Umbilical cord (tissue), 2 donors: ENCODE measurements at places on chromosomes 3 and 15.
A peak's percentile ranks its signal among the peaks of the same experiment; 100 is the strongest.

GRCh38 chr15:73570355-73571032, 62.7 kb downstream of the NPTN start:
- no peak for DNase-seq

DNA sequence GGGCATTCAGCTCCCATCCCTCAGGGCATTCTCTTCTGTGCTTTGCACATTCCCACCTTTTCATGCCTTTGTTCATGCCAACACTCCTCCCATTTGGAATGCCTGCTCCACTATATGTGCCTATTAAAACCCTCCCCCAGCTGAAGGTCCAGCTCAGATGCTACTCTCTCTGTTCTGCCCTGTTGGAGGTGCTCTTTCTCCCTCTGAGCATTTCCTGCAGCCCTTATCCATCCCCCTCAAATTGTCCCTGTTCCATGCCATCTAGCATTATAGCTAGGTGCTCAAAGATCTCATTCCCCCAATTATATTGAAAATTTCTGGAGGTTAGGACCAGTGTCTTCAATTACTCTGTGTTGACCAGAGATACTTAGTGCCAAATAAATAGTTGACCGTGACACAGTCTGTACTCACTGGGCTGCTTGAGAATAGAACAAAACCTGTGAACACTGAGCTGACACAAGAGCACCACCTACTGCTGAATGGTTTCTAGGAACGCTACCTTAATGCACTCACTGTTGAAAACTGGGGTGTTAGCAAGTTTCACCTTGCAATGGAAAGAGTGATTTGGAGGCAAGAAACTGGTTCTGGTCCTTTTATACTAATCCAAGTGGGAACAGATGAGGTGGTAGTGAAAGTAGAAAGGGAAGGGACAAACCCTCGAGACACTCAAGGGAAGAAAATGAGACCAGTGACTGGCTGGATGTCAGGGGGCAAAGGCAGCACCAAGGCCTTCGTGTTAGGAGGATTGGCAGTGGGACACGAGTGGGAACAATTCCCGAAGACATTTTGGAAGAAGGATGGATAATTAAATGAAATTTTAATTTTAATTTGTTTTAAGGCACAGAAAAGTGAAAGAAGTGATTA, 289.8 kb upstream of the ROPN1 start:
- DNase-seq: peak; percentile 54

DNA sequence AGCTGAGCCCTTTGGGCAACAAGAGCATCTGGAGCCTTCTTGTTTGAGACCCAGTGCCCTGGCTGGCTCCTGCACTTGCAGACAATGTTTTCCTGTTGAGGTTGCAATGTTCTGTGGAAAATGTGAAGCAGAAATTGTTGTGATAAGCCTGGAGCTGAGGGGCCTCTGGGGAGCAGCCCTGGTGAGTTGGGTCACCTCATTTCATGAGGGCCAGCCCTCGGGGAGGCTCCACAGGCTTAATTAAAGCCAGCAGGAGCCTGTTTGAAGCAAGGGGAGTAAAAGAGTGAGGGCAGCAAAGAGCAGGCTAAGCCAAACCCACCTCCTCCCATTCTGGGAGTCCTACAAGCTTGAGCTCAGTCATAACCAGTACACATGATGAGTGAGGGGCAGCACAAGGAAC, 154.3 kb downstream of the ALDH1A2 start:
- DNase-seq: peak; percentile 25

DNA sequence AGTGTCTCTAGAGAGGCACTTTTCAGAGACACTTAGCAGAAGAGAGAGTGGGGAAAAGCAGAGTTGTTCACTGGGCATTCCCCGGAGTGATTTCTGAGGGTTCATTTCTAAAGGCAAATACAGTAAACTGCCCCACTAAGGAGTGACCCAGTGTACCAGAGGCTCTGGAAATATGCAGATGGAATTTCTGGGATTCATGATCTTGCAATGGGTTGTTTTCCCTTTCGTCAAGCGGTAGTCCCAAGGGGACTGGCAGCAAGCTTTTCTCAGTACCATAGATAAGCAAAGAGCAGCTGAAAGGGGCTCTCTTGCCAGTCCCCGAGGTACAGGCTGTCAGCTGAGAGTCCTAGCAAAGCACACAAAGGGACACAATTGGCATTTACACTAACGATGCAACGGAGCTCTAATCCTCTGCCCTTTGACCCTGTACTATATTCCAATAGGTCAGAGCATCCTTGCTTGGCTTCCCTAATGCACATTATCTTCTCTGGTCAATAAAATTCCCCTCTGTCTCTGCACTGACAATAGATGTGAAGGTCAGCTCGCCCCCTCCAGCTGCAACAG, 155.6 kb downstream of the SEMA6D start:
- DNase-seq: peak; percentile 58

DNA sequence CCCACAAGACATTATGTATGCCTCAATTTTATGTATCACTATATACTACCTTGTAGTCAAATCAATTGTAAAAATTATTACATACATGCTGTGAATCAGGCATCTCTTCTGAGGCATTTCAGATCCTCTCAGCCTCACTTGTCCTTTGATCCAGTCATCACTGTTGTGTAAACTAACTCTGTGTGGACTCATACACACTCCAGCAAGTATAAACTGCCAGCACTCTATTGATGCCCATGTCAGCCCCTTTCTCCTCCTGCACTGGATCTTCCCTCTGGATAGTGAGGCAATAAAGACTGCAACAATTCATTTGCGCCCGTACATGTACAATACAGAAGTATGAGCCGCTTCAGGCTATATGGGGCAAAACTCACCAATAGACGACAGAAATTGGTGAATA, 364.7 kb upstream of the TGFBR2 start:
- no peak for DNase-seq

GRCh38 chr3:129441782-129442181, 1.8 kb downstream of the IFT122 start:
- DNase-seq: peak; percentile 67

GRCh38 chr15:40046721-40047414, 7.9 kb upstream of the SRP14 start:
- no peak for DNase-seq

DNA sequence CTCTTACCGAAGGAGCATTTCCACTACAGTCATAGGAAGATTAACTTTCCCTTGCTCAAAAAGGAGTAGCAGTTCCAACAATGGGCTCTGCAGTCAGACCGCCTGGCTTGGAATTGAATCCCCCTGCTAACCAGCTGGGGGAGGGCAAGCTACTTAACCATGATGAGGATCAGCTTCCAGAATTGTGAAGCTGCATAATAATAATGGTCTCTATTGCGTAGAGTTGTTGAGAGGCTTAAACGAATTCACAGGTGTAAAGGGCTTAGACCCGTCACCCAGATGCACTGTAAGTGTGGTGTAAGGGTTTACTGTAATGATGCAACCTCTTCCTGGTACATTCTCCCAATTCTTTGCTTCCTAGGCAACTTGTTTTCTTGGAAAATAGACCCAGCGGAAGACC, 185.2 kb upstream of the RGMA start:
- no peak for DNase-seq

DNA sequence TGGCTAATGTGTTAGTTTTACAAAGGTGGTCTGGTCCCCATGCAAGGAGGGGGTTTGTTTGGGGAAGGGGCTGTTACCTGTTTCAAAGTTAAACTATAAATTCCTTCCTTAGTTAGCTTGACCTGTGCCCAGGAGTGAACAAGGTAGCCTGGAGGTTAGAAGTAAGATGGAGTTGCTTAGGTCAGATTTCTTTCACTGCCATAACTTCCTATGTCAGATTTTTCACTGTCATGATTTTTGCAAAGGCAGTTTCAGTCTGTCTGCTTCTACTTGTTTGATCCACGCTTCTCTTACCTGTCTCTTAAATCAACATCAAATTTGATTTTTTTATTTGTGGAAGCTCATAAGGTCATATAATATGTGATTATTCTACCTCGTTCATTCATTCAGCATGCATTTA, 28.6 kb downstream of the STARD9 start:
- DNase-seq: no peak

GRCh38 chr3:3134750-3135448, 8.2 kb downstream of the TRNT1 start:
- DNase-seq: no peak

DNA sequence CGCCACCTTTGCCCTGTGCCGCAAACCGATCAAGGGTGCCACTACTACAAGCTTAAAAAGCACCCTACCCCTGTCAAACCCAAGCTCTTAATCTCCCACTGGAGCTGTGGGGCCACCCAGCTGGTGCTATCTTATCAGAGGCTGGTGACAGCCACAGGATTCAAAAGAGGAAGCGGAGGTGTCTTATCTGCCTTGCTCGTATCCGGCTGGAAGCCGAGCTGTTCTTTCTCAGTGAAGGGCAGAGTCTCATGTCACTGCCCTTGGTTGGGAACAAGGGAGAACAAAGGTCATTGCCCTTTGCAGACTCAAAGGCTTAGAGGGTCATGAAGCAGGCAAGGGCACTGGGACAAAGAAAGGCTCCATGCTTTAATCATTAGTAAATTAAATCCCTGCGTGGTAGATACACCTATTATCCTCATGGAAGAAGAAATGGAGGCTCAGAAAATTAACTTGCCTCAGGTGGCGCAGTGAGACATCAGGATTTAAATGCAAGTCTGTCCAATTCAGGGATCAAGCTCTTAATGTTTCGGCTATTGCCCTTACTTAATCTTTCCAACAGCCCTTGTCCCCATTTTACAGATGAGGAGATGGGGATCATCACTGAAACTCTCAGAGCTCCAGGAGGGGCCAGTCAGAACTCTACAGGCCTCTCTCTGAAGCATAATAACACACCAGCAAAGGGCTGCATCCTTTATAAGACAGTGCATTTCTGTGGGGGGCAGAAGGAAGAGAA, 360.0 kb upstream of the PROK2 start:
- no peak for DNase-seq

DNA sequence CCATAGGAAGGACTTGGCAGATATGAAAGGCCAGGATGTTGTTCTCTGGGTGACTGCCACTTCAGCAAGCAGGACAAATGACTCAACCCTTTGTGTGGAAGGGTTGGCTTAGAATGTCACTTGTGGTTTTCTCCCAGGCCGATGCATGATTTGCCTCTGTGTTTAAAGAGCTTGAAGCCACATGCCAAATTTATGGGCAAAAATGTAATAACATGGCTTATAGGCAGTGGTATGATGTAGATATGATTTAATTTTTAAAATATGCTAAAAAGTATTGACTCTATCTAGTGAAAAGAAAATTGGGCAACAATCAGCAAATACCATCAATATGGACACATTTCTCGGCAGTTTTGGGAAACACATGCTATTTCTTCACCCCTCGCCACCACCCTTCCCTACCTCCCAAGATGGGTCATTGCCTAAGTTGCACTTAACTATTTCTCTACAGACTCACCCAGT, 114.6 kb downstream of the CYP19A1 start:
- no peak for DNase-seq

GRCh38 chr3:53123510-53123909, 6.7 kb downstream of the RFT1 start:
- no peak for DNase-seq
